ENCODE measurements at places on chromosomes 12 and 14.
A peak's percentile ranks its signal among the peaks of the same experiment; 100 is the strongest.

DNA sequence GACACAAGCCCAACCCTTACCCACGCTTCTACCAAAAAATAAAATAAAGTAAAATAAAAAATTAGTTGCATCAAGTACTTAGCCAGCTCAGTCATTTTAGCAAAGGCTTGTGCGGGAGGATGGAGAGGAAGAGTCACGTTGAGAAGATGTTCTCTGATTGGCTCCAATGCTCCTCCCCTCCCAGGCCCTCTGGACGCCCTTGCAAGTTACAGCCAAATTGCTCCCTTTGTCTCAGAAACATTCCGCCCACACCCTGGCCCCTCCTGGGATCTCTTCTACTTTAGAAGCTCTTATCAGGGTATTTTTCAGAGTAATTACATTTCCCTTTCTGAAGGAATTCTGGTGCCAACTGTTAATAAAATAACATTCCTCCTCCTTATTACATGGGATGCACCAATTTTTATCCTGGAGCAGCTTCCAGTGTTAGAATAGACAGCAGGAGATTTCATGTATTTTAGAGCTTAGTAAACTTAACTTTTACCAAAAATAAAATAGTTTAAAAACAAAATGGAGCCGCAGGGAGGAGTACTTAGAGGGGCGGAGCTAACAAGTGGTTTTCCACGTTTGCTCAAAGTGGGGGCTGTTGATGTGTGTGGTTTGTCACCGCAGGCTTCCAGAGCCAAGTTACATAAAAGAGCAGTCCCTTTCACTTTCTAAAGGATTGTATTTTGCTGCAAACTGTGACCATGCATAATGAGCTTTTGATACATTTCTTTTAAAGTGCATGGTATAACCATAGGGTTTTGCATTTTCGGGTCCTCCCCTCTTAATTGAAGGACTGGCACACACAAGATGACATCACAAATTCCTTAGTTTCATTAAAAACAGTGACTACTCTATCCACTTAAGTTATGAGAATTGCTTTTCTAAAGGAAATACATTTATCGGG lies 71.7 kb upstream of the RAP1B start:
- DNase-seq: no peak

GRCh38 chr14:57480051-57480450 lies 13.6 kb downstream of the CCDC198 start:
- DNase-seq: no peak

DNA sequence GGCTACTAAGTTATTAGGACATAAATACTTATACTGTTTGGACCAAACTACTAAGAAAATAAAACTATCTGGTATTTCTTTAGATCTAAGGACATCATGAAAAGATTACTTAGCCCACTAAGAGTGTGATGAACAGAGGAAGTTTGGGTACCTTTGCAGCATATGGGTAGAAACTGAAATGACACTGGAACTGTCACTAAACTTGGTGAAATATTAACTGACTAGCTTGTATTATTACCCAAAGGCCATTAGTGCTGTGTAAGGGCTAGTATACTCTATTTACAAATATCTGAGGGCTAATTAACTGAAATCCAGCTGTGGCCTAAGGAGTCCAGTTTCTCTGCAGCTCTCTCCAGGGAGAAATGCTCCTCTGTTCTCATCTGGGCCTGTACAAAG lies 45.5 kb downstream of the PAWR start:
- no peak for DNase-seq

GRCh38 chr12:98420461-98420860 lies 94.9 kb upstream of the TMPO start:
- no peak for DNase-seq

DNA sequence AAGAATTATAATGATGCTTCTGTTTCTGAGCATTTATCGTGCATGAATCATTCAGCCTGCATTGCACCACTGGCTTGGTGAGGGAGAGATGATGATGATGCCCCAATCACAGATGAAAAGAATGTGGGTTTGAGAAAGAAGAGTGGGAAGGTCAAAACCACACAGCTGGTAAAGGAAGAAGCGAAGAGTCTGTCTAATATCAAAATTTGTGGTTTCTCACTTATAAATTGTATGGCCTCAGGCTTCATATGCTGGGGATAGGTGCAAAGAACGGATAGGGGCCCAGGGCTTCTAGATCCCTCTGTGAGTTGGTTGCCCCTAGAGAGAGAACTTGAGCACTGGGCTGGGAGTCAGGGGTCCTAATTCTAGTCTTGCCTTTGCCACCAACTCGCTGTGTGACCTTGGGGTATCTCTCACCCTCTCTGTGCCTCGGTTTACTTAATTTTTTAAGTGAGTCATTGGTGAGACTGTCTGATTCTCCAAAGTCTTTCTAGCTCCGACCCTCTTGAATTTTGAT lies 2.2 kb downstream of the OASL start:
- peak; percentile 62 for DNase-seq

DNA sequence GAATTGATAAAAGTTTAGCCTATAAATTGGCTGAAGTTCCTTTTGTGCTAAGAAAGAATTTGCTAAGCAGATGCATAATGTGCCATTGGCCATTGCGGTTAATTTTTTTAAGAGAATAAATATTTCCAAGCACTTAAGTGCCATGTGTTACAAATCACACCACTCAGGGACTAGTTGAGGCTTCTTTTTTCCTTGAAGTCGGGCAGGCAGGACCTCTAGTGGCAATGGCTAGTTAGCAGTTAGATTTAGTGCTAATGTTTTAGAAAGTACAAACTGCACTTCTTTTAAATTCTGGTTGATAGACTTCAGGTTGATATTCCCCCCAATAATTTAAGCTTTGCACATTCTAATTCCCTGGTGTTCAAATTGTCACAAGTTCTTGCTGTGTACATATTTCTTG lies 294.3 kb downstream of the APAF1 start:
- DNase-seq: no peak

GRCh38 chr14:68232300-68233055 lies 412.9 kb downstream of the RAD51B start:
- no peak for DNase-seq

DNA sequence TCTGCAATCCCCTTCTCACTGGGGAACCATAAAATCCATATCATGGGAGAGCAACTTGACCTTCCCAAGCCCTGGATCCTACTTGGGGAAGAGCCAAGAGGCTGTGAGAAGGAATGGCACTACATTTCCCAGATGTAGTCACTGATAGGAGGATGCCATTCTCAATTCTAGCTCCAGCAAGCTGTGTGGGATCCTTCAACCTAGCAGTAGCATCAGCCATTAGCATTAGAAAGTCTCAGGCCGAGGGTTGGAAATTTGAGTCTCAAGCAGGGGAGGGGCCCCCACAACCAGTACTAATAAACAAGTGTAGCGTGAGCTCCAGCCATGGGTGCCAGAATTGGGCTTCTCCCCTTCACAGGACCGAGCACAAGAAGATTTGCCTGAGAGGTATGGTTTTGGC lies 84.3 kb upstream of the NELL2 start:
- DNase-seq: no peak

DNA sequence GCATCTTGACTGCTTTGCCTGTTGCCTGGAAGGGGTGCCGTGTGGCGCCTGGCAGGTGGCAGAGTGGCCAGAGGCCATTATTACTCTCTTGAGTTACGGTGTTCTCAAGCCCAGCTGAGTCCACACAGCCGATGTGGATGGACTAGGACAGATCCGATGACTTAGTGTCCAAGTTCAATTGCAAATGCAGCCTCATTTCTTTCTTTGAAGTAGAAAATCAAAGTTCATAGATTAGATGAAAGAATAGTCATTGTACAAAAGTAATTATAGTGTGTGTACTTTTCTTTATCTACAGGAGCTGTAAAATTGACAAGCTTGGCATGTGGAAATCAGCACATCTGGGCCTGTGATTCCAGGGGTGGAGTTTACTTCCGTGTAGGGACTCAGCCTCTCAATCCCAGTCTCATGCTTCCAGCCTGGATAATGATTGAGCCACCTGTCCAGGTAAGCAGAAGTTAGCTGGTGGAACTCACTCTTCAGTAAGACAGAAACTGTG lies 44.7 kb downstream of the ANKRD9 start:
- no peak for DNase-seq

- DNase-seq: no peak
Observed at GRCh38 chr12:125387206-125387605, 322.0 kb downstream of the AACS start.

DNA sequence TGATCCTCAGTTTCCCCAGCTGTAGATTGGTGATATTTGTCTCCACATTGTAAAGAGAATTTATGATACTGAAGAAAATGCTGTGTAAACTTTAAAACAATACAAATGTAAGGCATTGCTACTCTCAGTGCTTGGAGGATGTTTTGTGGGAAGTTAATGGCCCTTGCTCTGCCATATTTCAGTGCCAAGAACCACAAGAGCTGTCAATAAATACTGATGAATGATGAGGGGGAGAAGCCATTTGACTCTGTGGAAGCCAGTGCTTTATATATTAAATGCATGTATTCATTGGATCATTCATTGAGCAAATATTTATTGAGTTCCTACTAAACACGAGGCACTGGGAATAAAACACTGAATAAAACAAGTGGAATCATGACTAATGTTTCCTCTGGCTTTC lies 30.8 kb downstream of the CACNA1C start:
- no peak for DNase-seq

DNA sequence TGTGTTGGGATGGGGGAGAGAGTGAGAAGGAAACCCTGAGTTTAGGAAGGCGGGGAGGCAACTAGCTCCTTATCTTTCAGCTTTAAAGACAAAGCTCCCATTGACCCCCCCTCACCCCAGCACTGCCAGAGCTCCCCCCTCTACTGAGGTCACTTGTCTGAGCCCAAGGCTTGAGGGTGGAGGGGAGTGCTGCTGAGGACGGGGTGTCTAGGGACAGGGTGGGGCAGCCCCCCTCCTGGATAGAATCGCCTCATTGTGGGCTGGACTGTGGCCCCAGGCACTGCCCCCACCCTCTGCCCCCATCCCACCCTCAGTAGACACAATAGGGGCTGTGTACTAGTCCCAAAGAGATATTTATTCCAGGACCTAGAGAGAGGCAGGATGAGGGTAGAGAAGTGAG lies 3.0 kb downstream of the ERBB3 start:
- DNase-seq: no peak

GRCh38 chr12:89603678-89604077 lies 77.8 kb upstream of the POC1B start:
- no peak for DNase-seq

GRCh38 chr12:92078167-92079053 lies 67.2 kb downstream of the BTG1 start:
- DNase-seq: no peak

DNA sequence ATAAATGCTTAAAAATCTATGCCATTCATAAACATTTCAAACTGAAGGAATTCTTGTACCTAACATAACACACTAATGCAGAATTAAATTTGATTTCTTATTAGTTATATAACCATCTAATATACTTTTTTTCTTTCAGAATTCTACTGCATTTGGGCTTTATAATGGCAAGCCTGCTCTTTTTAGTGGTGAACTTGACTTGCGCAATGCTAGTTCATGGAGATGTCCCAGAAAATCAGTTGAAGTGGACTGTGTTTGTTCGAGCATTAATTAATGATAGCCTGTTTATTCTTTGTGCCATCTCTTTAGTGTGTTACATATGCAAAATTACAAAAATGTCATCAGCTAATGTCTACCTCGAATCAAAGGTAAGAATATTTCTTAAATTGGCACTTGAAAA lies 47.3 kb downstream of the GPR137C start:
- DNase-seq: no peak

- DNase-seq: peak; percentile 42
Observed at GRCh38 chr14:35335388-35336092, 43.4 kb downstream of the PSMA6 start.

GRCh38 chr12:82672811-82673495 lies 13.8 kb upstream of the TMTC2 start:
- DNase-seq: no peak

- no peak for DNase-seq
Observed at GRCh38 chr12:113092607-113093408, 36.3 kb downstream of the DTX1 start.

- DNase-seq: no peak
Observed at GRCh38 chr12:100197486-100197885, 3.1 kb upstream of the ACTR6 start.

DNA sequence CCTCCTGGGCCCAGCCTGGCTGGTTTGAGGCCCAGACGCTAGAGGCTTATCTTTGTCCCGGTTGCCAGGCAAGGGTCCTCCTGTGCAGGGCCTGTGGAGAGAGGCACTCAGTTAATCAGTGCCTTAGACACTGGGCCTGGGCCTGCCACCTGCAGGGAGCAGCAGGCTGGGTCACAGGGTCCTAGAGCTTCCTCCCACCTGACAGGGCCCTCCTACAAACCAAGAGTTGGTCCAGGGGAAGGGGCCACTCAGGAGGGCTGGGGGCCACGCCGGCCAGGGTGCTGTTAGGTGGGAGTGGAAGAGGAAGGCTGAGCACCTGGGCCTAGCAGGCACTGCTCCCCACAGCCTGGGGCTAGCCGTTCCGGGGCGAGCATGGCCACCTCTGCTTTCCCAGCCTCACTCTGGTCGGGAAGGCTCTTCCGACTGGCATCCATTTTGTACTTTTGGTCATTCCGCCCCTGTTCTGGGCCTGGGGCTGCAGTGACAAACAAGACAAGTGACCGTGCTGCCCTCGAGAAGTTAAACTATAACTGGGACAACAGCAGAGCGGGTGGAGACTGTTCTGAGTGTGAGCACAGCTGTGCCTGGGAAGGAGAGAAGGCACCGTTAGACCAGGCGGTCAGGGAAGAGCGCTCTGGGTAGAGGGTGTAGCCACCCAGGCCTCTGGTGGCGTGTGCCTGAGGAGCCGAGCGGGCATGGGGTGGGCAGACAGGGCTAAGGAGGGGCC lies 27.2 kb downstream of the FBRSL1 start:
- no peak for DNase-seq
